NCI-H1930 (cell line): ENCODE measurements at places on chromosomes 6 and 20.

GRCh38 chr6:148164645-148165044 is 178.0 kb upstream of the SASH1 start:
- DNase-seq, result no peak

DNA sequence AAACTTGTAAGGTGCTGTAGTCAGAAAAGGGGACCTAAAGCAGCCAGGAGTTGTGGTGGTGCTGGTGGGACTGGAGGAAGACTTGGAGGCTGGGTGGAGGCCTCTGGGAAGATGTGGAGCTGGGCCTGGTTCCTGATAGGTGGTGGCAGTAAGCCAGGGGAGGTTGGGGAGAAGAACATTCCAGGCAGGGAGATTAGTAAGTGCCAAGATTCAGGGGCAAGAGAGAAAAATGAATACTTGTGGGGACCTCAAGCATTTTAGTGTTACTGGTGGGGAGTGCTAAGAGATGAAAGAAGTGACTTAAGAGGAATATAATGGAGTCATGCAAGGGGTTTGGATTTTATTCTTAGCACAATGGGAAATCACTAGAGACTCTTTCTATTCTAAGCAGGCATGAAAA is 79.0 kb upstream of the B3GAT2 start:
- no peak for DNase-seq

GRCh38 chr6:153090241-153090930 is 40.7 kb downstream of the RGS17 start:
- no peak for DNase-seq

GRCh38 chr6:158752613-158753012 is 66.6 kb downstream of the EZR start:
- DNase-seq, result no peak

- DNase-seq, result no peak
Observed at GRCh38 chr20:49482621-49483017, at the start of gene KCNB1. KCNB1 (minus strand) TSS chr20:49482668; CDS start chr20:49482480, 188 bp downstream.

- no peak for DNase-seq
Observed at GRCh38 chr20:21548390-21549035, 34.6 kb upstream of the NKX2-2 start.

GRCh38 chr6:9830808-9831207 is 584.1 kb downstream of the TFAP2A start:
- DNase-seq, result no peak

DNA sequence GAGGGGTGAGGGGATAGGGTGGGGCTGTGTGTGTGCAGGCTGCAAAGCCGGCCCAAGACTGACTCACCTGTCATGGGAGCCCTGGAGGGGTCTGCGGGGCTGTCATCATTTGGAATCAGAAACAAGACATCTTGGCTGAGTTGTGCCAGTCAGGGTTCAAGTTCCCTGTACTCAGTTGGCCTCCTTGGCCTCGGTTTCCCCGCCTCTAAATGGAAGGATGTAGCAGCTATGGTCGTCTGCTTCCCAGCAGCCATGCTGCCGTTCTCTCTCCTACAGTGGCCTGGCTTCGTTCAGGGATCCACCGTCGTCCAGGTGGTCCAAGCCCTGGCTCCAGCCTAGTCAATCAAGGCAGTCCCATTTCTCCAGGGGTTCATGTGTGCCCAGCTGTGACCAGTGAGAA is 83.6 kb upstream of the PMEPA1 start:
- DNase-seq, result no peak

- no peak for DNase-seq
Observed at GRCh38 chr6:150681578-150682395, 82.1 kb downstream of the PLEKHG1 start.

- DNase-seq, result no peak
Observed at GRCh38 chr20:59078231-59078630, 35.6 kb upstream of the PRELID3B start.

- no peak for DNase-seq
Observed at GRCh38 chr6:119355157-119355556, 5.6 kb upstream of the MAN1A1 start.

DNA sequence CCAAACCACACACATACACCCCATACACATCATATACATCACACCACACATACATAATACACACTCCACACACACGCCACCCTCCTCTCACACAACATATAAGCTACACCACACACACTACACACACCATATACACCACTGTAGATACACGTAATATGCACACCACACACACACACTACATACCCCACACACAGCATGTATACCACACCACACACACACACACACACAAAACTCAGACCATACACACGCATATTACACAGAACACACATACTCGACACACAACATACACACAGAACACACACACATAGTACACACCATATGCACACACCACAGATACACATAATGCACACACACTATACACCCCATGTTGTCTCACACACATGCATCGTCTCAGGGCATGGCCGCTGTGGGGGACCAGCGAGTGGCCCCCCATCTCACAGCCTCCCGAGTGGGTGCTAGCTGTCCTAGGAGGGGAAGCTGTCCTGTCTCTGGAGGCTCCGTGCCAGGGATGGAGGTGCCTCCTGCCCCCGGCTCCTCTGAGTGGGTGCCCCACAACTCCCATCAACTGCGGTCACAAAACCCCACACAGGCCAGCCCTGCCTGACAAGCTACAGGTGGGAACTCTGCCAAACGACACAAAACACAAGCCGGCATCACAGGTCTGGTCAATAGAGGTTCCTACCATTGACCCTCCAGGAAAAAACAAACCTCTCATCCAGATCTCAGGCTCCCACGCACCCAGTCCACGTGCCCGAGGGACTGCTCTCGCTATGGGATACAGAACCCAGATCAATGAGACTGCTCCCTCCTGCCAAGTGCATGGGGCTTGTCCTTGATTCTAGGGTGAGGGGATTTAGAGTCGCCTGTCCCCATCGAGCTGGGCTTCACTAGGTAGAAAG is 49.1 kb downstream of the DACT2 start:
- no peak for DNase-seq

- DNase-seq, result no peak
Observed at GRCh38 chr6:29466241-29466640, 9.3 kb downstream of the OR2H1 start.

DNA sequence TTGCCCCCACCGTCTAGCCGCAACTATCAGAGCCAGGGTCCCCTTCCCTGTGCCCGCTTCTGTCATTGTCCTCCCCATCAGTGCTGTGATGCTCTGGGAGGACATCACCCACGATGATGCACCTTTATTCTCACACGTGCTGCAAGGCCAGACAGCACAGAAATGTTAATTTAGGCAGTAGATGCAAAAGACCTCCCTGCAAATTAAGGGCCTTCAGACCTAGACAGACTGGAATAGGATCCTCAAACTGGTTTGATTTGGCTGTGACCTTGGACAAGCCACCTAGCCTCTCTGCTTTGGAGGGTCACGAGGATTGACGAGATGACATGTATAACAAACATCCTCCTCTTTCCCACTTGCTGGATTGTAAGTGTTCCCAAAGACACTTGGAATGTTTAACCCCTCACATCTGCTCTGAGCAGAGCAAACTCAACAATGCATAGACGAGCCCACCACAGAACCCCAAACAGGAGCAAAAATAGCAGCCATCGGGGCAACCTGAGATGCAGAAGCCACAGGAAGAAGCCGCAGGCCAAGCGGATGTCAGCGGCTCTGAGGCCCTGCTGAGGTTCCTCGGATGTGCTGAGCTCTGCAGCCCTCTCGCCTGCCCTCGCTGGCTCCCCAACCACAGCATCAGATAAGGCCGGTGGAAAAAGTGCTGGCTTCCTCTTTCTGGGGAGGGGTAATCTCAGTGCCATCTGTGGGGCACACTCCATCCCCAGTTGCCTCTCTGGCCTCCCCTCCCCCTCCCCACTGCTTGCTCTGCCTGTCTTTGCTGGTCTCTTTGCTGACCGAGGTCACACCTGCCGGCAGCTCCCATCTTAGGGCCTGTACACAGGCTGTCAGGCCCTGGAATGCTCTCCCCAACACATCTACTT is 35.3 kb downstream of the TOX2 start:
- no peak for DNase-seq

- DNase-seq, result no peak
Observed at GRCh38 chr6:134732763-134733162, 217.1 kb downstream of the ALDH8A1 start.

DNA sequence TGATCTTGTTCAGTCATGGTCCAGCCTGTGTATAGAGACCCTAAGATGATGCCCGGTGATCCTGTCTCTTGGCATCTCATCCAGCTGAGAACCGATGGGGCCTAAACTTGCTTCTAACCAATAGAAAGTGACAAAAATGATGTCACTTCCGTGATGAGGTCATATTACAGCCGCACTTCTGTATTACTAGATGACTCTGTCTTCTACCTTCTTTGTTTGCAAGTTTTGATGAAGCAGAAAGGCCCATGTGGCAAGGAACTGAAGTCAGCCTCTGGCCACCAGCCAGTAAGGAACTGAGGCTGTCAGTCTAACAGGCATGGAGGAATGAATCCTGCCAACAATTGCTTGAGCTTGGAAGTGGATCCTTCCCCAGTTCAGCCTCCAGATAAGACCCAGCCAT is 32.8 kb upstream of the HLA-C start:
- no peak for DNase-seq

DNA sequence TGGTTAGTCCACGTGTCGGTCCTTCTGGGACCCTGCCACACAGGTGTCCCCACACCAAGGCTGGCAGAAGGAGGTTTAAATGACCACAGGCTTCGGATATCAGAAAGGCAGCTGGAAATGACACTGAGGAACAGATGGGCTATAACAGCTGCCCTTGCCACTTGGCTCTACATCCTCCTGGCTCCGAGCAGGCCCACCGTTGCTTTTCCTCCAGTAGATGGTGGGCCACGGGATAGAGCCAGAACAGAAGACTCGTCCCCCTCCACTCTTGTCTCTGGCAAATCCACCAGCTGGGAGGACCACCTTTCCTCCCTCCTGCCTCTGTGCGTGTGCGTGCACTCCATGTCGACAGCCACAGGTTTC is 17.6 kb downstream of the WRNIP1 start:
- DNase-seq, result no peak

- DNase-seq, result no peak
Observed at GRCh38 chr20:38903335-38903734, 22.9 kb upstream of the FAM83D start.

- no peak for DNase-seq
Observed at GRCh38 chr6:36204068-36204753, 7.7 kb downstream of the BRPF3 start.

- no peak for DNase-seq
Observed at GRCh38 chr6:45969026-45969425, 46.6 kb downstream of the CLIC5 start.

DNA sequence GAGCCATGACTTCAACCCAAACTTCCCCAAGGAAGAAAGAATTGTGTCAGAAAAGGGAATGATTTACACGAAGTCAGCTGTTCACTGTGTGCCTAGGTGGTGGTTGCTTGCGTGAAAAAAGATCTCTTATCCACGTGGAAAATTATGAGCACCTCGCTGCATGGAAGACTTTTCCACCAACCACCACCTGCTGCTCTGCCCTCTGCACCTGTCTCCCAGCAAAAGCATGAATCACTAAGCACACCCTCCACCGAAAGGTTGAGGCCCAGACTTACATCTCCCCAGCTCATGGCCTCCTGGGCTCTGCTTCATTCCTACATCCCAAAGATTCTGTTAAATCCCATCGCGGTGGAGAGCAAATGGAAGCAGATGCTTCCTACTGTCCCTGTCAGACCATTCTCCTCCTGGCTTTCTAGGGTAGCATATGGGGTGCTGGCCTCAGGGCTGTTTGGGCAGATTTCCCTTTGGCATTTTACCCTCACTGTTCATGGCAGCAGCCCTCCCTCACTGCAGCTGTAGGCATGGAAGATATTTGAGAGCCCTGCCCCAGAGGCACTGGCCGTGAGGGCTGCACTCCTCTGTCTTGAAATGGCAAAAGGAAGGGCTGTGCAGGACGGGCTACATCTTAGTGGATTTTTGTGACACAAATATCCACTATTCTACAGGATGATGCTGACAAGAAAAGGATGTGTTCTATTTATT is 37.6 kb upstream of the CST5 start:
- no peak for DNase-seq

DNA sequence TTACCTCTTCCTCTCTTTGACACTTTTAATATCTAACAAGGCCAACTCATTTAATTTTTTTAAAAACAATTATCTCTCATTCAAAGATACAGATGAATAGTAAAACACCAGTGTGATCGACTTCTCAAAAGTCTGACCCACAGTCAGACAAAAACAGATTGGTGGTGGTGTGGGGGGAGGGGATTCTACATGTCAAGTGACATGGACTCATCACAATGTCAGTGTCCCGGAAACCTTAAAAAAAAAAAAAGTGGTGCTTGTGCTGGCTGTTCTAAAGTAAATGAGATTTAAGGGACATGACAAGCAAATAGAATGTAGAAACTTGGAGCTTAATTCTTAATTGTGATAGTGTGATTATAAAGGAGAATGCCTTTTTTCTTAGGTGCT is 16.3 kb upstream of the RFPL4B start:
- no peak for DNase-seq

GRCh38 chr6:134730013-134730412 is 219.9 kb downstream of the ALDH8A1 start:
- no peak for DNase-seq

DNA sequence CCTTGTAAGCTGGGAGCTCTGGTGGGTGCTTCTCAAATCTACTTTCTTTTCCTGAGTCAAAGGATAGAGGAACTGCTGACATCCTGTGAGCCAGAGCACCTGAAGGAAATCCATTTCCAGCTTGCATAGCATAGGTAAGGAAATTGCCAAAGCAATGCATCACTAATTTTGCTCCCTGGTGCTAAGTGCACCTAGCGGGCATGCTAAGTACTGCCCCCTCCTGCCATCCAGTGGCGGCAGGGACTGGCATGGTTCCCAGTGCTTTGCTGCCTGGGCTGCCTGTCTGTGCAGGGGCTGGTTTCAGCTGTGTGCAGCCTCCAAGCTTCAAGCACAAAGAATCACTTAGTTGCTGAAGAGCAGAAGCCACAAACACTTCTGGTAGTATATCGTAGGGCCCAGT is 63.9 kb downstream of the FARS2 start:
- DNase-seq, result no peak

- no peak for DNase-seq
Observed at GRCh38 chr6:23654745-23655144, 471.3 kb upstream of the NRSN1 start.

GRCh38 chr6:122984393-122984792 is 11.6 kb upstream of the CLVS2 start:
- no peak for DNase-seq

DNA sequence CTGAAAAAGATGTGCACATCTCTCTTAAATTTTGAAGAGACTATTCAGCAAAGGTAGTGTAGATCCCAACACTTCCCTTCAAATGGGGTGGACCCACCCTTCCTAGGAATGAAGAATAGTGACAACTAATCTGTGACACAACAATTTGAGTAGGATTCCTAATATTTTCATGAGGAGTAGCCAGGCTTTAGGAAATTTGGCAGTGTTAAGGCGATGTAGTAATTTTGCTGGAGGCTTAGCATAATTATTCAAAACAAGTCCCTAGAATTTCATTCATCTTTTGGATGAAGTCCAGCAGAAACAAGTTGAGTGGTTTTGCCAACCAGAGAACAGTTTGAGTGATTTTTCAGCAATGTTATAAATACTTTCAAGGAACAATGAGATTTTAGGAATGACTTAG is 52.4 kb downstream of the ELOVL4 start:
- no peak for DNase-seq

DNA sequence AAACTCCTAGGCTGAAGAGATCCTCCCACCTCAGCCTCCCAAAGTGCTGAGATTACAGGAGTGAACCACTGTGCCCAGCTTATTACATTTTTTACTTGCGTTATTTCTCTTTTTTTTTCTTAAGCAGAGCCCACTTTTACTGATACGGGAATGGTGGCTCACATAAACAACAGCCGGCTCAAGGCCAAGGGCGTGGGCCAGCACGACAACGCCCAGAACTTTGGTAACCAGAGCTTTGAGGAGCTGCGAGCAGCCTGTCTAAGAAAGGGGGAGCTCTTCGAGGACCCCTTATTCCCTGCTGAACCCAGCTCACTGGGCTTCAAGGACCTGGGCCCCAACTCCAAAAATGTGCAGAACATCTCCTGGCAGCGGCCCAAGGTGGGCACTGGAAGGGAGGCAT is 10.5 kb downstream of the CAPN11 start:
- no peak for DNase-seq
